ENCODE measurements at places on chromosomes 3 and 15.

- no peak for DNase-seq
Measured at GRCh38 chr3:12588039-12589009, 31.4 kb downstream of the MKRN2 start.

DNA sequence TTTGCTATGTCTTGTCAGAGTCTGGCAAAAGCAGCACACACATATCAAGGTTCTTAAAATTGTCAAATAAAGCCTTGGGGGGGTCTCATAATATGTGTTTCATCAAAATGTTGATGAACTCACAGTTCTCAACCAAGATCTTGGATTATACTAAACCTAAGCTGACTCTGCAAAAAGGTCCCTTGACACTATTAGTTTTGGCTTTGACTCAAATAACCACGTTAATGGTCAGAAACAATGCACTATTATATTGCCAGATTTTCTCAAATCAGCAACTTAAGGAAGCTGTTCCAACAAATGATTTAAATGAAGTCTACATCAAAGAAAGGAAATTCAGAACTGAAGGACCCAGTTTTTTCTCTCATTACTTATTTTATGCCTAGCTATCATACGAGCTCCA lies 1063.9 kb downstream of the ROBO1 start:
- no peak for DNase-seq

DNA sequence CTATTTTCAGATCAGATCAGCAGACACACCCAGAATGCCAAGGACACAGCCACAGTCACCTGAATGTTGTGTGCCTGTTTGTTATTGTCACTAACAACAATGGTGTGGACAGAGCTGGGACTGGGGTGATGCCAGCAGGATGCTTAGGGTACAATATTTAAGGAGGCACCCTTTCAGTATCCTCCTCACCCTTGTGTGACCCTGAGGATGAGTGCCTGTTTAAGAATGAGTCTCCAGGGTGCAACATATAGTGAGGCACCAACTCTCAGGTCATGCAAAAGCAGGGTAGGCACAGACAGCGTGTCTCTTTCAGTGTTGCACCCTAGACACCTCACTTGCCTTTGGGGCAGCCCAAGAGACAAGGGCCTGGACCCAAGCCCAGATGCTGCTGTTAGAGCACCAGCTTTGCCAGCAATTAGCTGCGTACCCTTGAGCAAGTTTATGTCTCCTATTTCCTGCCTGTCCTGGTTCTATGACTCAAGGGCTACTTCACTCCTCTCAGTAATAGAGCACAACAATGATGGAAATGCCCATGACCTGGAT lies 122.6 kb downstream of the AQP9 start:
- no peak for DNase-seq

DNA sequence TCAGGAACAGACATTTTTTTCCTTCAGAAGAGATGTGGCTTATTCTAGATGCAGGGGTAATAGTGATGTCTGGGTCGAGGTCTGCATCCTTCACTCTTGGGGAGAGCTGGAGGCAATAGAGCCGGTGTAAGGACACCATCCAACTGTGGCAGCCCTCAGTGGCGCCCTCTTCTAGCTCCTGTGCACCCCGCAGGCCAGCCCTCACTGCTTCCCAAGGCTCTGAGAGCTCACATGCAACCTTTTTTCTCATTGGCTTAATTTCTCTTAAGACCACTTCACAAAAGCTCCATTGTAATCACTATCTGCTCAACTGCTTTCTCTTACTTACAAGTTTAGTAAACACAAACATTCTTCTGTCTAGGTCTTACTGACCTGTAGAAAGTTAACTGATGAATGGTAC lies 3.9 kb upstream of the VPS8 start:
- no peak for DNase-seq

GRCh38 chr3:25587975-25588374 lies 76.7 kb downstream of the TOP2B start:
- no peak for DNase-seq

DNA sequence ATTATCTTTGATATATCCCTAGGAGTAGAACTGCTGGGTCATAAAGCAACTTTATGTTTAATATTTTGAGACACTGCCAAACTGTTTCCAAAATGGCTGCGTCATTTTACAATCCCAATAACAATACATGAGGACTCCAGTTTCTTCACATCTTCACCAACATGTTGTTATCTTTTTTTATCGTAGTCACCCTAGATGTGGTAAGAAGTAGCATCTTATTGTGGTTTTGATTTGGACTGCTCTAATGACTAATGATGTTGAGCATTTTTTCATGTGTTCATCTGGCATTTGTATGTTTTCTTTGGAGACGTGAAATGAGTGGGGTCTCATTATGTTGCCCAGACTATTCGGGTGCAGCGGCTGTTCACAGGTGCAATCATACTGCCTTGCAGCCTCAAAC lies 83.8 kb downstream of the MAP4 start:
- no peak for DNase-seq

DNA sequence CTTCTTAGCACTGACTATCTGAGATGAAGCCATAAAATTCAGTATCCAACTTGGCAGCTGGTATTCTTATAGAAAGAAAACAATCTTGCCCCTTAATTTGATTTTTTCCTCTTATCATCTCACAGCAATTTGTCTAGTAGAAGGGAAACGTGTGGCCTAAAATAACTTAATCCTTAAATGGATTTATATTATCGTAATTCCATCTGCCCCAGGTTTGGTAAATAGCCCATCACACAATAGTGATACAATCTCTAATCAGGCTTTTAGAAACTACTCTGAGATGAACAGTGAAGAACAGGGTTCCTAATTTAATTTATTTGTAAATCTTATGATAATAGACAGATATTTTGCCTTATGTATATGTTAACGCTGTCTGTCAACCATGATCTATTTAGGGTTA lies 24.8 kb downstream of the PEX5L start:
- DNase-seq: no peak

- DNase-seq: no peak
Measured at GRCh38 chr3:84547207-84547606, 411.6 kb upstream of the CADM2 start.

GRCh38 chr15:67548862-67549651 lies 6.6 kb downstream of the MAP2K5 start:
- no peak for DNase-seq

- DNase-seq: no peak
Measured at GRCh38 chr3:20396335-20396734, 210.3 kb upstream of the SGO1 start.

- DNase-seq: no peak
Measured at GRCh38 chr3:138598534-138598933, 4.5 kb upstream of the CEP70 start.

DNA sequence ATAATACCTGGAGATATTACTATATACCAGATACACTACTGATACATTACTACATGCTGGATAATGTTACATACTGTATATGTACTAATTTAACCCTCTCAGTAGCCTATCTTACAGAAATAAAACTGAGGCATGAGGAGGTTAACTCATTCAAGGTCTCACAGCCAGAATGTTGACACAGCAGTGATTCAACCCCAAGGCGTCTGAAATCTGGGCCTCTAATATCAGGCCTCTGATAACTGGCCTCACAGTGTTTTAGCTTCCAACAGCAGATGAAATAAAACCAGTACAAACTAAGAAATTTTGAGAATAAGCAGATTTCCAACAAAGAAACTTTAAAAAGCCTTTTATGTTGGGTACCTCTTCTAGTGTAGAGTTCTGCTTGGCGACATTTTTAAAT lies 23.4 kb downstream of the DZIP1L start:
- no peak for DNase-seq

Measured in activated naive CD4-positive, alpha-beta T cell treated with Interleukin-2 at 50 U/mL for 16 hours (primary cell).